ENCODE measurements at places on chromosomes 7 and 10.

- no peak for DNase-seq
Observed at GRCh38 chr7:134829380-134829986, 50.0 kb downstream of the CALD1 start.

- peak; percentile 68 for DNase-seq
Observed at GRCh38 chr10:119650692-119651513, at the start of gene BAG3. BAG3 (plus strand) TSS chr10:119651380; CDS start chr10:119651676, 296 bp downstream.

GRCh38 chr7:46494028-46494427 lies 573.0 kb upstream of the IGFBP3 start:
- no peak for DNase-seq

DNA sequence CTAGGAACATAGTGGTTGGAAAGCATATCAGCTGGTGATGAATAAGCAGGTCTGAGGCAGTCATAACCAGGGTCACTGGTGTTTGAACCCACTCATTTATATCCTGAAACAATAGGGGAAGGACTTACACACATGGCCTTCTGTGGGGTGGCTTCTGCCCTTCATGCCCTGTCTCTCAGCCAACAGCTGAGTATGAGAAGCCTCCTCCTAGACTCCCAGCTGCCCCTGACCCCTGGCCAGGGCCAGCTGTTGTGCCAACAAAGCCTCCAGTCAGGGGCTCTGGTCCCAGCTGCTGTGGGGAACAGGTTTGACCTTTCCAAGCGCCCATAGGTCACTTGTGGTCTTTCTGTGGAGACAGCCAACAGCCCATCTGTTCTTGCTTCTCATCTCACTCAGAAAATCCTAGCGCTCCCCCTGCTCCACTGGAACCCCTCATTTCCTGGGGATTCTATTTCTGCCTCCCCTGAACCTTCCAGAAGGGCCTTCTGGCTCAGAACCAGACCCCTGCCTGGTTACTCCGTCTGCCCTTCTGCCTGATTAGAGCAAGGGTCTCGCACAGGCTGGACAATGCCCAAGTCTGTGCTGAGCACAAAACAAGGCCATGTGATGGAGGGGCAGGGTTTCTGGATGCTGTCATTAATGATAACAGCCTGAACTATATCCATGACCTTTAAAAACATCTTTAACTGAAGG lies 9.7 kb upstream of the PURB start:
- DNase-seq: no peak

DNA sequence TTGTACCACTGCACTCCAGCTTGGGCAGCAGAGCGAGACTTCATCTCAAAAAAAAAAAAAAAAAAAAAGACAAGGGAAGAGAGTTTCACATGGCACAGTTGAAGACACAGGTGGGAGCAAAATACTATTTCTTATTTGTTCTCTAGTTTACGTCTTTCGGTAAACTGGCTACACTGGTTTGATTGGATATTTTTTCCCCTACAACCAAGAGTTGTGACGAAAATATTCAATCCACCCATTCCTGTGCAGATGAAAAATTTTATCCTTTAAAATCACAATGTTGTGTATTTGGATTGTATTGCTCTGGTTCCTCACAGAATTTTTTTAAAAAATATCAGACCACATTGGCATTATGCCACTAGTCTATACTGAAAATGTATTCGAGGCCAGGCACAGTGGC lies 14.5 kb upstream of the ABCC2 start:
- DNase-seq: no peak

- DNase-seq: no peak
Observed at GRCh38 chr10:124162136-124162535, 68.7 kb upstream of the CHST15 start.

DNA sequence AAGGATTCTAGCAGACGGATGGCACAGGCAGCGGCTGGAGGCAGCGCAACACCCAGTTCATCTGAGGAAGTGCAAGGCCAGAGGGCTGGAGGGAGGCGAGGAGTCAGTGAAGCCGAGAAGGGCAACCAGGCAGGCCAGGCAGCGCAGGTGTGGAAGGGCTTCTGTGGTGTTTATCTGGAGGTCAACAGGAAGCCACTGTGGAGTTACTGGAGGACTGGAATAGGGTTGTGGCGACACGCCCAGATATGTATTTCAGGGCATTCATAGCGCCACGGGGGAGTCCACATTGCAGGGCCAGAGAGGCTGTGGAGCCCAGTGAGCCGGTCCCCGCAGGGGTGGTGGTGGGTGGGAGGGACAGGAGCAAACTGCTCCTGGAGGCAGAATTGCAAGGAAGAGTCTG lies 150.6 kb downstream of the CDH23 start:
- DNase-seq: no peak

GRCh38 chr10:18100669-18101068 lies 39.6 kb upstream of the CACNB2 start:
- DNase-seq: no peak

GRCh38 chr10:129962031-129962871 lies 1.8 kb downstream of the EBF3 start:
- DNase-seq: no peak

GRCh38 chr10:122467701-122468100 lies 6.3 kb downstream of the HTRA1 start:
- no peak for DNase-seq

DNA sequence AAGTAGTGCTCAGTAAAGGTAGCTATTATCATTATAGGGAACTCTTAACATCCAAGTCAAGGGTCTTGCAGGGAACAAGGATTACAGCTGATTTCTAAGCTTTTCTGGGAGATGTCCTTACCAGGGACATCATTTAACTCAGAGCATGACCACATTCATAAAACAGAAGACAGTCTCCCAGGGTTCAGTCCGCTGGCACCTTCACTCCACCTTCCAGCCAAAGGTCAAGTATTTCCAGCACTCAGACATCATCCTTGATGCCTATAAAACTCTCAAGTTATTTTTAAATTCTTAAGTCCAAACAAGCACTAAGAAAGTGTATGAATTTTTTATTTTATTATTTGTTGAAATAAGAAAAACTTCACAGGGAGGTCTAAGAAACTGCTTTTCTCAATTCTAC lies 119.7 kb upstream of the KMT2E start:
- DNase-seq: no peak

GRCh38 chr10:102963756-102964025 lies 45.6 kb downstream of the CNNM2 start:
- DNase-seq: no peak

GRCh38 chr10:103765981-103766380 lies 89.4 kb downstream of the SH3PXD2A start:
- DNase-seq: peak; percentile 68

DNA sequence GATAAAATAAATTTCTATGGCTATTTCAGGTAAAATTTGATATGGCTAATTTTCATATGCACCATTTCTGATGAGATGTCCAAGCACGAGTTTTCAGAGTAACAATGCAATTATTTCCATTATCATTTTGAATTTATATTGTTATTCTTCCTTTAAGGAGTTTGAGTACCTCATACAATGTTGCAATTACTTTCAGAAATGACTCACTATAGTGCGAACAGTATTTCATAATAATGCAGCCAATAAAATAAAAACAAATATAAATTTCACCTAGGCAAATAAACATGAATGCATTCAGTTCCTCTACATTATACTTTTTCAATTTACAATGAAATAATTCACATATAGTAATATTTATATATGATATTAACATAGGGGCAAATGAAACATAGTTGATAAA lies 78.8 kb upstream of the LRRN3 start:
- no peak for DNase-seq

- DNase-seq: no peak
Observed at GRCh38 chr10:1418031-1418550, 319.2 kb downstream of the ADARB2 start.

- DNase-seq: no peak
Observed at GRCh38 chr10:85976267-85976793, 390.3 kb downstream of the GRID1 start.

DNA sequence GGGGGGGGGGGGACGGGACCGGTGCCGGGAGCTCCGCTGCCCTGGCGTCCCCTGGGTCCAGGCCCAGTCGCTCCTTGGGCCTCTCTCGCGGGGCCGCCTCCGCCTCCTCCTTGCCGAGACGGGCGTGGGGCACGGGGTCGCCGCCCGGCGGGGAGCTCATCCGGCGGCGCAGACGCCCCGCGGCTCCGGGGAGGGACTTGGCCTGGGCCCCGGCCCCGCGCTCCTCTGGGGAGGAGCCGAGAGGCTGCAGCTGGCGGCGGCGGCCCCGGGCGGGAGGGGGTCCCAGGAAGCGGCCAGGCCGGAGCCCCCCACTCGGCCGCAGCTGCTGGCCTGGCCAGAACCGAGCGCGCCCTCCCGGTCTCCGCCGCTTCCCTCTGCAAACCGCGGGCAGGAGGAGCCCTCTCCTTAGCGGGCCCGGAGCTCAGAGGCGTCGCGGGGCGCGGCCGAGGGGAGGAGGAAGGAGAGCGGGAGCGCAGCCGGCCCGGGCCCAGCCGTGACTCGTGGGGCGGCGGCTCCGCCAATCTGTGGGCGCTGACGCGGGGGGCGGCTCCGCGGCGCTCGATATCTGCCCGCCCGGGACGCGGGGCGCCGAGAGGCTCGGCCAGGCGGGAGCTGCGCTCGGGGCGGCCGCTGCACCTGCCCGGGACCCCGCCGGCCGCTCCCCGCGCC lies at the start of gene FAM20C:
Gene FAM20C (plus strand): TSS at position 591 of the 669 bp plus-strand sequence. CDS start 629 bp downstream, outside the sequence.
- peak; percentile 6 for DNase-seq

DNA sequence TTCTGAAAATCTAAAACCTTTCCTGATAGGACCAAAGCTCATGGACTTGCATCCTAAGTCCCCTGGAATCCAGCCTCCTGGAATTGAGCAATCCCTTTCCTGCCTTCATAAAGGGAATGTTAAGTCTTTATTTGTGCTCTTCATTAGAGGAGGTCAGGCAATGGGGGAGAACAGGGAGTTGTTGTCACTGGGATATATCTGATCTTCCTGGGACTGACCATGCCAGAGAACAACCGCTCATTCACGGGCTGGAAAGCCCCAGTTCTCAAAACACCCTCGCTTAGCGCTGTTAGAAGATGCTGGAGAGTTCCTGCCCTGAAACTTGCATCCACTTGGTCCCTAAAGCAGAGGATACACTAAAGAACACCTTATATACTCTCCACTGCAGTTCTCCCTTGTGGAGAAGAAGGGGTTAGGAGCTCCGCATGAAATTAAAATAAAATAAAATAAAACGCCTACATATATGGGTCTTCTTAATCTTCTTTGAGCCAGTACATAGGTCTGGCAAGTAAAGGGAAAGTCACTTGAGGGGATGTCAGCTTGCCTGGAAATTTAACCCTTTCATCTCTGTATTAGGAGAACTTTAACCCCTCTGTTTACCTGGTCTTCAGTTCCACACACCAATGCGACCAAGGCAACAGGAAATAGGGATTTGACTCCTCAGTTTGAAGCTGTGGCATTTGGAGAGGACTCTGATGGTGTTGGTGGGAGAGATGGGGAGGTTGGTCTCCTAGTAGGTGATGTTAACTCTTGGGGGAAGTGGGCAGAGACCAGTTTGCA lies 1.2 kb downstream of the SORCS1 start:
- DNase-seq: no peak

GRCh38 chr10:132523561-132524442 lies 13.8 kb upstream of the INPP5A start:
- no peak for DNase-seq

DNA sequence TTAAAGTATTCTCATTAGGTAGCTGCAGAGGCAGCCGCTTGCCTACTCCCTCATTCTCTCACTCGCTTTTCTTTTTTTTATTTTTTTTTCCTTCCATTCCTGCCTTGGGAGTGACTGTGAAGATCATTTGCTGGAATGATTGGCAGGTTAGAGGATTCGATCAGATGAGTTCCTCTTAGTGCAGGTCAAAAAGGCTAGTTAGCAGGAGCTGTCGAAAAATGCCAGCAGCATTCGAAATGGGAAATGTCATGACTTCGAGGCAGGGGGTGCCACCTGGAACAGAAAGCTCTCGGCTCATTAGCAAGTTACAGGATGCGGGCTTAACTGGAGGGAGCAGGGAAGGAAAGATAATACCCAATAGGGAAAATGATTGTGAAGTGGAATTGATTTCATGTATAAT lies 137.5 kb upstream of the FZD1 start:
- no peak for DNase-seq

- DNase-seq: no peak
Observed at GRCh38 chr10:30759423-30759822, 129.9 kb upstream of the LYZL2 start.

- no peak for DNase-seq
Observed at GRCh38 chr7:47721670-47722069, 139.8 kb upstream of the TNS3 start.

DNA sequence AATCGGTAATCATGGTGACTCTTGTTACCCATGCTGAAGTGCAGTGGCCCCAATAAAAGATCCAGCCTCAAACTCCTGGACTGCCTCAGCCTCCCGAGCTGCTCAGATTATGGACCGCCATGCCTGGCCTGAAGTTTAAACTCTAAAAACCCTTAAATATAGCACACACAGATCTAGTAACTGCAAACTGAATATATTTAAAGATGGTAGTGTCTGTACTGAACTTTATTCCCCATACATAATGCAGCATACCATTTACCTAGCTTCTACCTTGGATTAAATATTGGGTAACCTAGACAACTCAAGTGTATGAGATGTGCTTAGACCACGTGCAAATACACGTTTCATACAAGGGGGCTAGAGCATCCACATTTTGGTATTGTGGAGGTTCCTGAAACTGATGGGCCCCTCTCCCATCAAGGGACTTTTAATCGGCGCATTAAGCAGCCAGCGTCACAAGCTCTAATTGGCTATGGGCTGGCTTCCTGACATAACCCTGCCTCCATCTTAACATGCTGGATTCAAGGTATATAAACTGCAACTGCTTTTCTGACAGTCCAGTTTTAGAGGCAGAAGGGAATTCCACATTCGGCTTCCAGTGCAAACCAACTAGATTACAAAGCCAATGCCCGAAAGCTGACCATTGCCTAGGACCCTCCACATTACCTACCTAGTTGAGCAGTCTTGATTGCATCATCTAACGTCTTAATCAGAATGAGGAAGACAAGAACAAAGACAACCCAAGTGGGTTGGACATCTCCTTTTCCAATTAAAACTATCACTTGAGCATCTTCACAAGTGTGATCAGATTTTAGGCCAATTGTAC lies 13.0 kb downstream of the HNRNPA2B1 start:
- DNase-seq: no peak

DNA sequence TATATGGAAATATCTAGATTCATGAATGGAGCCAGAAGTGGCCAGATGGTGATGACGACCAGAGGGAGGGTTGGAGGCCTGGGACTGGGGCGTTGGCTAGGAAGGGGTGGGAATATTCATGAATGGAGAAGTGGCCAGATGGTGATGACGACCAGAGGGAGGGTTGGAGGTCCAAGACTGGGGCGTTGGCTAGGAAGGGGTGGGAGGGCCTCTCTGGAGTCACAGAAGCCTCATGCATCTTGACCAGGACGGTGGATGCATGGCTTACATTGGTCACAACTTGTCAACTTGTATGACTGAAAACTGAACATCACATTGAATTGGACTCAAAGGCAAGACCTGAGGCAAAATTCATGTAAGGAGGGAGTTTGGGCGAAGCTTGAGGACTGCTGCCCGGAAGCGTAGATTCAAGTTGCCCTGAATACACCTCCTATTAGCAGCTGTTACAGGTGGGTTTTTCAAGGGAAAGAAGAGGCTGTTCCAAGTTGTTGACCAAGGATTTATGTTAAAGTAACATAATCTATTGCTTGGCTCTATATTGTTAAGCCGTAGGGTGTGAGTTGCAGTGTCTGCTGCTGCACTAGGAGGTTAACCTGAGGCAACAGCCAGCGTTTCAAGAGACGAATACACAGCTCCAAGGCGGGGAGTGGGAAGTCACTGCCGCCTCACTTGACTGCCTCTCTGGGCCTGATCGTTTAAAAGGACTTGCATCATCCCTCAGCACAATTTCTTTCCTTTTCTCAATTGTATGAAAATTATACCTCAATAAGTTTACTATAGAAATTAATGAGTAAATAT lies 55.1 kb upstream of the FAM20C start:
- no peak for DNase-seq

GRCh38 chr10:17249820-17250219 lies 21.8 kb downstream of the VIM start:
- DNase-seq: no peak
